WTC11 (cell line): ENCODE measurements at places on chromosomes 4 and X.

DNA sequence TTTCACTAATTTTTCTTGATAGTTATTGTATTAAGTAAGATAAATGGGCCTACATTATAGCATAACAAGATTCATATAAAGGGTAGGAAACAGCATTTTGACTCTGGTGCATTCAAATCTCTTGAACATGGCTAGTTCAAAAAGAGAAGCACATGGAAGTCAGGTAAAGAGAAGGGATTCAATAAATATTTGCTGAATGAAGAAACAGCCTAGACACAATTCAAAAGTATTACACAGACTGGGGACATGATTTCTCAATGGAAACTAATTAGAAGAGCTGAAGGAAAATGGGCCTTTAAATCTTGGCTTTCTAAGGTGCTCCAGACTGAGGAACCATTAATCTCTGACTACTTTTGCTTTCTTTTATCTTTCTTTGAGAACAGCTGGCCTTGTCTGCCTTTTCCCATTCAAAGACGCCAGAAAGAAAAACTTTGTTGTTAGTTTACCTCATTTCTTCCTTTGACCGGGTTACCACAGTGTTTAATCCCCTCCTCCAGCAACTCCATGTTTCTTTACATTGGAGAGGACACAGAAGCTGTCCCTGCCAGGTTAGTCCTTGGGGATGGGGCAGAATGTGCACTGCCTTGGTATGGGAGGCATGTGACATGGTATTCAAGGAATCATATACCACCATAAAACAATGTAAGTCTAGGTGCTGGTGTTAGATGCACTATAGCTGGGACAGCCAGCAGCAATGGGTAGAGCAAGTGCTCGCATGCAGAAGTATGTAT lies 264.2 kb downstream of the CAMK2D start:
- DNase-seq = no peak

DNA sequence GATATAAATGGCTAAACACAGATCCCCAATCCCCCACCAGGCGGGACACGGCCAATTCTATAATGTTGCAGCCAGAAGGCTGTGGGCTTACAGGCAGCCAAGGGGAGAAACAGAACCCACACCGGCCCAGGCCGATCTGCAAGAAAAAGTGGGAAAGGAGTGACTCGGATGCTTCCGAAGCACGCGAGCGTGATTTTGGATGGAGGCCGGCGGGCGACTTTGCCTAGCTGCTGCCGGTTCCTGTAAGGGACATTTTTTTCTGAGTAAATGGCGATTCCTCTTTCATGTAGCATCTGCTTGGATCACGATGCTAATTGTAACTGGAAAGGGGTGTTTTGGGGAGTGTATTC lies 470.2 kb downstream of the PCDH19 start:
- DNase-seq = no peak

DNA sequence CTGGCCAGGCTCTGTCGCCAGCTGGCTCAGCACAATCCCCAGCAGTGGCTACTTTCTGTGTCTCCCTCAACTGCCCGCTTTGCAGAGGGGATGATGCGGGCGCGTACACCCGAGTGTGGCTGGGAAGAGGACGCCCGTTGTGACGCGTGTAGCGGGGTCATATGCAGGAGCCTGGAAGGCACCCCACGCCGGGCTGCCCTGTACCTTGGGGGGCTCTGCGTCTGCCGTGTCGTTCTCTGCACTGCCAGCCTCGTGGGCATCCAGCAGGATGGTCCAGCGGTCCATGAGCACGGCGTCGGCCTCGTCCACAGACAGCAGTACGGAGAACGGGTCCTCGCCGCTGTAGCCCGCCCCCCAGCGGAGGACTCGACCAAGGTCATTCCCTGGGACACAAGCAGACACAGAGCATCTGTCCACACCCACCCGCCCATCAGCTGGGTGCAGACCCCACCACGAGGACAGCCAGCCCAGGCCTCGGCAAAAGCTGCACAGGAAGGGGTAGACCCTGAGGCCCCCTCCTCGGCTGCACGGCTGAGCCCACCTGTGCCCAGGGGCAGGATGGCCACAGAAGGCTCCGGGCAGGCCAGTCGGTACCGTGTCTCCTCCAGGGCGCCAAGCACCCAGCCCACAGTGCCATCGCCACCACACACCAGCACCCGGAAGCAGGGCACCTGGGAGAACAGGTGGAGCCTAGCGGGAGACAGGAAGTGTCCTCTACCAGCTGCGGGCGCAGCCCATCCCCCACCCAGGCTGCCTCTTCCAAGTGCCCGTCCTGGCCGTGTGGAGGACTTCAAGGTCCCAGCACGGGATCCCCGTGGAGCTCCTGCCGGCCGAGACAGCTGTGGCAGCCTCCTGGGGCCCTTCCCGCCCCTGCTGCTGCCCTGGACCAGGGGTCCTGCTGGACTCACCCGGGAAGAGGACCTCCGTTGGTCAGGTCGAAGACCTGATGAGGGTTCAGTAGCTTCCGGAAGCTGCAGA lies 10.8 kb downstream of the DGKQ start:
- DNase-seq = peak; percentile 47

DNA sequence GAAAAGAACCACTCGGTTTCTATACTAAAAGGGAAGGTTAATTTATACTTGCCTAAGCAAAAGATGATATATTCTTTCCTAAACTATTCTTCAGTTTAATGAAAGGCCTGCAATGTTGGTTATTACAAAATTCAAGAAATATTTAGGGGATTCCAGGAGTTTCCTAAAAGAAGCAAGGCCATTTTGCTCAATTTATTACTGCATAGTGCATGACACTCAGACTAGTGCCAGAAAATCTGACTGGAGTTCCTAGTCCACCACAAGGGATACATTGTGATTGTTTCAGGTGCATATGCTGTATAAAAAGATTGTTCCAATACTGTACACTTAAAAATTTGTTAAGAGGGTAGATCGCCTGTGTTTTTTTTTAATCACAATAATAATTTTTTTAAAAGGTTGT lies 78.7 kb downstream of the CAPN6 start:
- no peak for DNase-seq

- no peak for DNase-seq
These were observed 231.4 kb upstream of the GPC4 start for GRCh38 chrX:133646719-133647116.

GRCh38 chr4:147981305-147981704 lies 249.4 kb downstream of the ARHGAP10 start:
- DNase-seq = no peak

DNA sequence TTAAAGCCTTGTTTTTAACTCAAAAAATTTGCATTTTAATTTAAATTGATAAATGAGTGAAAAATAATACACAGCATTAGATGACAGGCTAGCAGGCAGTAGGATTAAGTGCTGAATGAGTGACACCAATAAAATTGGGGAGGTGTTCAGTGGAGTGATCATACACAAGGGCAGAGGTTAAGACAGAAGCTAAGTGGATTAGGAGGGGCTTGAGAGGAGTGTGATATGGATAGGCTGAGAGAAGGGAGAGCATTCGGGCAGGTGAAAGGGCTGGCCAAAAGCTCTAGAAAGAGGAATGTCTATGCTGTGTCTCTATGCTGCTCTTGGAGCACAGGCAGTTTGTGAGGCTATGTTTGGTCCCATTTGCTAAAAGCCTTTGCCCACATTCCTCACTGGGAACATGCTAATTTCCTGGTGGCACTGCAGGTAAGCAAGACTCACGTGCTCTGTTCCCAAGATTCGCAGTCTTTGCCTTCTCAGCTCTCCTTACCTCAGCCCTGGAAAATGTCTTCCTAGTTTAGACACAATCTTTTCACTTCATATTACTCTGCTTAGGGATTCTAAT lies 52.8 kb upstream of the CCSER1 start:
- no peak for DNase-seq

GRCh38 chr4:85391071-85391470 lies 83.9 kb upstream of the ARHGAP24 start:
- DNase-seq = no peak

DNA sequence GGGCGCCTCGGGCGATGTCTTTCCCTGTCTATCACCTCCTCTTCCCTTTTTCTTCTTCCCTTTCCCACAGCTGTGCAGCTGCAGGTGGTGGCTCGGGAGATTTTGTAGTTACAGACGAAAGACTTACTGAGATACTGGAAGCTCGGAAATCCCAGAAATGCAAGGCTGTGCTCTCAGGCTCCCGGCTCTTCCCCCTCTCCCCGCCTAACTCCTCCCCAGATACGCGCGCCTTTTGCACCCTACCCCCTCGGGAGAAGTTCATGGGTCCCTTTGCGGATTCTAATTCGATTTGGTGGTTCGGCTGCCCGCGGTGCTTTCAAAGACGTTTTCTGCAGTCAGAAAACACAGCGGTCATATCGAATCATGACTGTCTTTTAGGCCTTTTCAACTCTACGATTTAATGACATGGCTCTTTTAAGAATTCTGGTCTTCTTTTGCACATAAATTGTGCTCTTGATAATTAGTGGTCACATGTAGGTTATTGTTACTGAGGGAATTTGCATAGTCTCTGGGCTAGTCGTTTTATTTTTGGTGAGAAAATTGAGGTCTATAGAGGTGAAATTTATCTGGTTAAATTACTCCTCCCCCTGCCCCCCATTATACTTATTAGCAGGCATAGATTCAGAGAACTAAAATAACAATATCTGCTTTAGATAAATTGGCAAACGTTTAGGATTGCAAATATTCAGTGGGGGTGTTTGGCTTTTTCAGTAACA lies 1.6 kb downstream of the SEPTIN11 start:
- DNase-seq = no peak

DNA sequence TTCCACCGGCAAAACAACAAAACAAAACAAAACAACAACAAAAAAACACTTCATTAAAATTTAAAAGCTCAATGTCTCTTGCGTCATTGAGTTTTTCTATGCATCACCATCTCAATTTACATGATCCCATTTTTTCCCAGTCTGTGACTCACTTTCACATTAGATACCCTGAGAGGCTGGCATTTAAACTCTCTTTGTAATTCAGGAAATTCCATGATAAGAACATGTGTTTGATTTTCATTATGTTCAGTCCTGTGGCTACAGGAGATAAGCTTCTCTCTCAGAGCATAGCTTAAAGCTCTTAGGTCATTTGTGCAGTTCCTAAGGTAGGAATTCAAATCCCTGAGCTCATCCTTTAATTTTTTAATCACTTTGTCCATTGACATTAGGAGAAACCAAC lies 104.6 kb downstream of the NBDY start:
- no peak for DNase-seq

GRCh38 chr4:32454482-32454881 lies 1734.3 kb downstream of the PCDH7 start:
- DNase-seq = no peak

GRCh38 chr4:75287738-75288517 lies 226.3 kb downstream of the RCHY1 start:
- DNase-seq = no peak

- DNase-seq = no peak
These were observed 350.0 kb upstream of the CTSO start for GRCh38 chr4:156303708-156304107.

GRCh38 chr4:102420563-102421398 lies 75.5 kb upstream of the SLC39A8 start:
- DNase-seq = no peak

- DNase-seq = peak; percentile 42
These were observed 176.0 kb downstream of the SMARCA1 start for GRCh38 chrX:129347291-129347690.

- no peak for DNase-seq
These were observed 25.3 kb upstream of the GATB start for GRCh38 chr4:151786158-151786495.
